ENCODE measurements at places on chromosomes 12 and 14.

DNA sequence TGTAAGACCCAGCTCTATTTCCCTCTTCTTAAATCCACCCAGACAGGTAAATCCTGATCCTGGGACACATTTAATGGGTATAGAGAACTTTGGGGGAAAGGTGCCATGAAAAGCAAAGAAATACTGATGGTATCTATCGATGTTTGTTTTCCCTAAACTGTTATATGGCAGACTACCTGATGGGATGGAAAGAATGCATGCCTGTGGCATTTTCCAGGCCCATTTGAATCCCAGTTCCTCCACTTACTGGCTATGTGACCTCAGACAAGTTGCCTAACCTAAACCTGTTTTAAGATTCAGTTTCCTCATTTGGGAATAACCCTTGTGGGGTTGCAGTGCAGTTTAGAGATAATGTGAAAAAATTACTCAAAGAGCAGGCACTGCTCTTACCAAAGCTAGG, 404.5 kb downstream of the FUT8 start:
- DNase-seq = no peak

DNA sequence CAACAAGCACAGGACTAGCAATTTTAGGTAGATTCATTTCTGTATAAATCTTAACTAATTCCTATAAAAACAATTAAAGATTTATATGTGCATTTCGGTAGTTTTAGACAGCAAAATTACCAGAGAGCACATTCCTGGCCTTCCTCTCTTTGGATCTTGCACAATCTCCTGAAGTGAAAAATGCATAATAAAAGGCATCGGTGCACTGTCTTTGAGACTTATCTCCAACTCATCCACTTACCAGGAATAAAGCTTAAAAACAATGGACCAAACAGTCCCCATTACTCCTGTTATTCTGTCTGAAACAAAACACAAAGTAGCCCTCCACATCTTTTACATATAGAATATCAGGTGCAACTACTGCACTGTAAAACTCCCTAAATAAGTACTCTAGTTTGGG, 69.3 kb downstream of the HECTD1 start:
- no peak for DNase-seq

DNA sequence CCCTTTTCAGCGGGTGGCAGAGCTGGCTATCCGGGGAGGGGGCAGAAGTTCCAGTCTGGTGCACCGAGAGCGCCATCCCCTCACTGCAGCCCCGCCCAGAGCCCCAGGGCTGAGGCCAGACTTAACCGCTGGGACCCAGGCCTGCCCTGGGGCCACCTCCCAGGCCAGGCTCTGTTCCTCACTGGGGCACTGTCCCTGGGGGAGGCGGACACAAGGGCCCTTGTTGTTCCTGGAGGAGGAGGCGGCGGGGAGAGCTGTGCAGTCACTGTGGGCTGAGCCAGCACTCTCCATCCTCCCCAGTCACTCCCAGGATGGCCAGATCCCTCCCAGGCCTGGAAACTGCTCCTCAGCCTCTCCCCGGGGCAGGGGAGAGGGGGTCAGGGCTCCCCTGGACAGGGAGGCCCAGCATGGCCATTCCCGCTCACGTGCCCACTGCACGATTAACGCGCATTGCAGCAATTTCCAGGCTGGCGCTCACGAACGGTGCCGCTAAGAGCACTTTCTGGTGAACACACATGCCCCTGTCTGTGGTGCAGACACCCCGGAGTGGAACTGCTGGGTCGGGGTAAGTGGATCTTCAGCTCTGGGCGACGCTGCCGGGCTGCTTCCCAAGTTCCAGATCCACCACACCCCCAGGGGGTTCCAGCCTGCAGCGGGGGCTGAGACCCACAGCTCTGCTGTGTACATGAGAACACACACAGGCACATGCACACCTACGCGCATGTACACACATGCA, 89.8 kb upstream of the SFSWAP start:
- DNase-seq = no peak

GRCh38 chr12:89950421-89950820, 241.8 kb upstream of the ATP2B1 start:
- DNase-seq = no peak

- no peak for DNase-seq
Measured at GRCh38 chr12:123071099-123071800, 79.6 kb downstream of the PITPNM2 start.

DNA sequence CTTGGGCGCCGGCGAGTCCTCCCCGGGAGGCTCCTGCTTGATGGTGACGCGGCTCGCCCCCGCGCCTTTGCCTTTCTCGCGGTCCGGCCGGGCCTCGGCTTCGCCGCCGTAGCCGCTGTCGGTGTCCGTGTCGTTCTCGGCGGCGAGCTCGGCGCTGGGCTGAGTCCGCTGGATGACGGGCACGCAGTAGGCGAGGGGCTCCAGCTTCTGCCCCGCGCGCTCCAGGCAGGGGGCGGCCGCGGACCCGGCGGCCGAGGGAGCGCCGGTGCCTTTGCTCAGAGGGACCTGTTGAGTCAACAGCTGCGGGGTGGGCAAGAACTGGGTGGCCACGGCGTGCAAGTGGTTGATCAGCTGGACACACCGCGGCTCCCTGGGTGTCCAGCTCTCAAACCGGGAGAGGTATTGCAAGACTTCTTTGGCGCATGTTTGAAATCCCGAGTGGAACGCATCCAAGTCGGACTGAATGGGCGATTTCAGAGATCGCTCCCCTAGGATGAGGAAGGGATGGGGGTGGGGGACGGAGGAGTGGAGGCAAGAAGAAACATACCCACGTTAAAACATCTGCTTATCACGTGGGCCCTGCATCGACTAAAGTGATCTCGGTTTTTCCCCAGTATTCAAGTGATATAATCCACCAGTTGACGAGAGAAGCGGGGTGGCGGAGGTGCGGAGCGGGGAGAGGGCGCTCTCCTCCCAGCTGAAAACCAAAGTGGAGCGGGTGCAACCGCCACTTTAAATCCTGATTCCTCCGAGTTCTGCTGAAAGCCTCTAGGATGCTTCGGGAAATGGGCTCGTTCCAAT, 2.0 kb downstream of the BHLHE41 start:
- DNase-seq = peak; percentile 47

- no peak for DNase-seq
Measured at GRCh38 chr12:18262514-18262913, 1.2 kb downstream of the PIK3C2G start.

- DNase-seq = no peak
Measured at GRCh38 chr12:11446372-11446771, 51.0 kb upstream of the PRB2 start.

- no peak for DNase-seq
Measured at GRCh38 chr12:4648104-4648500, 749 bp downstream of the AKAP3 start.

DNA sequence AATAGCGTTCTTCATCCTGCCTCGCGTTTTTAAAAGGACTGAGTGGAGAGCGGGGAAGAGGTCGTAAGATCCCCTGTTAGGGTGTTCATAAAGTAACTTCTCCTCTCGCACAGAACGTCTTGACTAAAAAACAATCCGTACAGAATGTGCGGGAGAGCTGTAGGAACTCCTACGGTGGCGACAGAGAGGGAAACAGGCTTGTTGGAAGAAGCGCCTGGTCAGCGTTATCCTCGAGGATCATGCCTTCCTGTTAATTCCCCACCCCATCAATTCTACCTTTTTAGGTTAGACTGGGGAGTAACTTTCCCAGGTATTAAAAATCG, 399 bp upstream of the WASHC4 start:
- no peak for DNase-seq

GRCh38 chr14:60862283-60862682, 118.6 kb downstream of the TRMT5 start:
- DNase-seq = no peak

Measured in erythroblast (primary cell).